ENCODE measurements at places on chromosomes 7 and 10.

- no peak for DNase-seq
These were observed 345.7 kb downstream of the PTPRN2 start for GRCh38 chr7:158241919-158242318.

DNA sequence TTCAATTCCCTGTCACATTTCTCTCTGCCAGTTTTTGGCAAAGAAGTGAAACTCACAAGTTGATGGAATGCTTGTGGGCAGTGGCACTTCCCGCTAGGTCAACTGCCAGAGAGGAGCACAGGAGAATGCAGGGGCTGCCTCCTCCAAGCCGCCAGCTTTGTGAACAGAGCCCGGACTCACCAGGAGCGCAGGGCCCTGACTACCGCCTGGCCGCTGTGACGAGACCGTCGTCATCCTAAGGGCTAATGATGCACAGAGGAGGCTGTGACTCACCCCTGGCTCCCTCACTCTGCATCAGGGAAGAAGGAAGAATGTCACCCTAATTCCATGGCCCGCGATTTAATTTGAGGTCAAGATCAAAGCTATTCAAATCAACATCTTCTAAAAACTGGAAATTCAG, 123.9 kb downstream of the TAX1BP1 start:
- no peak for DNase-seq

DNA sequence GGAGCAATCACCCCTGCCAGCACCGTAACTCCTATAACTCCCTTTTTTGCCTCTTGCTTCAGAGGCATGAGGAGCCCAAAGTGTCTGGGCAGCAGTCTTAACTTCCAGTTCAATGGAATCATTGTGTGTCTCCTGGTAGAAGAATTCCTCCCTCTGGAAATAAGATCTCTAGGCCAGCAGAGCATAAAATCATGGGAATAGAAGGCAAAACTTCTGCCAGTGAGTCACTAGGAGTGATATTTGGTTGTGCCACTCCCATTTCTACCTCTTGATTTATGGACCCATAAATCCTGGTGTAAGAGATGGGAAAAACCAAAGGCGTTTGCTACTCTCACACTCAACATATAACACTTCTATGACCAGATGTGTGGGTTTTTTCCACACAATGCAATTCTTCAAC, 104.9 kb upstream of the FAM180A start:
- DNase-seq = no peak

DNA sequence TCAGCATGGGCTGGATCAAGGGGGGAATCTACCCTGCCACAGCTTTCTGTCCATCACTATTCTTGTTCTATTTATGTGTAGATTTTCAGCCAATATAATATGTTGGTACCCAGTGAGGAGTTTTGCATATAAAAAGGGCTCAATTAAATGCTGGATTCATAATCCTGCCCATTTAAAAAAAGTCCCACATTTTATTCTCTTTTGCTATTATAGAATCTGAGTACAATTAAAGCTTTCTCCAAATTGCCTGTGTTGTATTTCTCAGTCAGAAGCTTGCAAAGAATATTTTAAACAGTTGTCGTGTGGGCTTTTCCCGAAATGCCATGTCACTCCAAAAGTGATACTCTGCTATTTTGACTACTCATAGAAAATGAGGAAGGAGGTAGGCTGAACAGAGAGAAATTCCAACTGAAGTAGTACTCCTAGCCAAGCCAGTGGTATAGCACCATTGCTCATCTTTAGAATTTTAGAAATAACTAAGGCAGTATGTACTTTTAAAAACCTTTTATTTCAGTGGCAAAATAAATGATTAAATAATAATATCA, 108.3 kb upstream of the HDAC9 start:
- DNase-seq = no peak

- DNase-seq = peak; percentile 71
These were observed 22.6 kb upstream of the AKR1C3 start for GRCh38 chr10:5071411-5072198.

DNA sequence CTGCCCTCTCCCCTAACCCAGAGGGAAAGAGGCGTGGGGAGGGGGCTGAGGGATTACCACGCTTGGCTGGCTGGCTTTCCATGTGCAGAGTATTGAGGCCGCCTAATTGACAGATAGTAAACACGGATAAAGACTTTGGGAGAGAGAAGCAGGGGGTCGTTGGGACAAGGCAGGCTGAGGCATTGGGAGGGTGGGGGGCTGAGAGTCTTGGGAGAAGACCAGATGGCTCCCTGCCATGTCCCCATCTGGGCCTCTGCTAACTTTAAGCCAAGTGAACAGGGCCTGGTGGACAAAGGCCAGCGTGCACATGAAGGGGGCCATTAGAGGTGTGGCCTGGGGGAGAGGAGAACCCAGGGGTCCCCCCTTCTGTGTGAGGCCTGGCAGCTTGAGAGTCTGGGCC, 55.4 kb upstream of the MXI1 start:
- no peak for DNase-seq

DNA sequence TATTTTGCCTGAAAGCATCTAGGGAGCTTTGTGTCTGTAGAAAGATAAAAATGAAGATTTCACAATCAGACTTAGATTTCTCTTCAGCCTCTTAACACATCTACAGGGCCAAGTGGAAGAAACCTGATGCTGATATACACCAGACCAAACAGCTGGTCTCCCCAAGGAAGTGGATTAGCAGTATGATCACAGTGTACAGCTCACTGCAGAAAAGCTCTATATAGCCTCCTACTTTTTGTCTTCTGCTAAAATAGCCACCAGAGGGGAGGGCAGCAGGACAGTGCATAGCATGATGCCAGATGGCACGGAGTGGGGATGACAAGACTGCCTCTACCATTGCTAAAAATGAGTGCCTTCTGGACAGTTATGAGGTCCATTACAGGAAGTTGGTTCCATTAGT, 16.0 kb downstream of the FAM13C start:
- DNase-seq = no peak

GRCh38 chr10:24341371-24341770, 132.4 kb downstream of the KIAA1217 start:
- no peak for DNase-seq

DNA sequence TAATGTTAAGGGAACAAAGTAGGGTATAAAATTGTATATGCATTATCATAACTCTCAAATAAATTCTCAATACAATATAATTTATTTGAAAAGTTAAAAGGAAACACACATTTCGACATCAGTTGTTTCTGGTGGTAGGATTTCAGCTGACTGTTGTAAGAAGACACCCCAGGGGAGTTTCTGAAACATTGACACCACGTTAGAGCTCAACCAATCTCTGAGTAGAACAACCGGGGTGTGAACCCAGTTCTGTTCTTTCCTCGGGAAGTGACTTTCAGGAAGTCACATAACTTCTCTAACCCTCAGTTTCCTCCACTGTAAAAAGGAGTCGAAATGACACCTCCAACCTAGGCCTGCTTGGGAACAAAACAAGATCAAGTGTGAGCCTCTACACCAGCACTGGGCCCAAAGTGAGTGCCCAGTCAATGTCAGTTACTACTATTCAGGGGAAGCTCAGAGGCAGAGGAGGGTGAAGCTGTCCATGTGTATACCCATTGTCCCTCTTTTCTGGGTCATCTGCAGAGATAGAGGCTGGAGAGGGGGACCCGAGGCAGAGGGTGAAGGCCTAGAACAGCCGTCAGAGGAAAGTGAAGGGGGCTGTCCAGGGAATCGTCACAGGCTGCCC, 67.1 kb downstream of the AOAH start:
- no peak for DNase-seq

DNA sequence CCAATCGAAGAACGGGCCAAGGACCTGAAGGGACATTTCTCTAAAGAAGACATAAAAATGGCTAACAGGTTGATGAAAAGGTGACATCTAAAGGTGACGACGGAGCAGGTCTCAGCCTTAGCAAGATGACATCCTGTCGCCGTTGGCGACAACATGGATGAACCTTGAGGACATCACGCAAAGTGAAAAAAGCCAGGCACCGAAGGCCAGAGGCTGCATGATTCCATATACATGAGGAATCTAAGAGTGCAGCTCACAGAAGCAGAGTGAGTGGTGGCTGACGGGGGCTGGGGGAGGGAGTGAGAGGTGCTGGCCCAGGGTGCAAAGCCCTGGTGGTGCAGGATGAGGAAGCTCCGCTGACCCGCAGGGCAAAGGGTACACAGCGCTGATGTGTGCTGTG, 34.1 kb upstream of the NKX6-2 start:
- no peak for DNase-seq

DNA sequence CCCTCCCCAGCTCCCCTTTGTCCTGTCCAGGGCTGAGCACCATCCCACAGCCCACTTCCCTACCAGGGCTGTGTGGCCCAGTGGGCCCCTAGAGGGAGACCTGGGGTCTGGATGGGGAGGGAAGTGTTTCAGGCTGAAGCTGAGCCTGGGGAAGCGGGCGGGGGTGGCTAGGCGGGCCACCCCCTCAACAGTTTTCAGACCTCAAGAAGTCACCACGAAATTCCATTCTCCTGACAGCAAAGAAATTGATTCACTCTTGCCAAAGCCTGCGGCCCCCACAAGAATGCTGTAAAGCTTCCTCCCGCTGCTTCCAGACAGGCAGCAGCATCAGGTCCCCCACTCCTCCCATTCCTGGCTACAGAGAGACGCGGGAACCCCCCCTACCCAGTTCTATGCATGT, 2.5 kb upstream of the LFNG start:
- DNase-seq = no peak

- DNase-seq = no peak
These were observed 28.9 kb downstream of the HTRA1 start for GRCh38 chr10:122490268-122490667.

Measured in hematopoietic multipotent progenitor cell treated with erythropoietin and hydrocortisone succinate and interleukin-3 and kit ligand, for 17 days (in vitro differentiated cells).